ENCODE measurements at places on chromosomes 1 and 21. TPM values are rescaled to one million over a fixed set of nuclear protein-coding genes. Genes with fewer than 3 reads are reported as not detected.
A peak's percentile ranks its signal among the peaks of the same experiment; 100 is the strongest.

DNA sequence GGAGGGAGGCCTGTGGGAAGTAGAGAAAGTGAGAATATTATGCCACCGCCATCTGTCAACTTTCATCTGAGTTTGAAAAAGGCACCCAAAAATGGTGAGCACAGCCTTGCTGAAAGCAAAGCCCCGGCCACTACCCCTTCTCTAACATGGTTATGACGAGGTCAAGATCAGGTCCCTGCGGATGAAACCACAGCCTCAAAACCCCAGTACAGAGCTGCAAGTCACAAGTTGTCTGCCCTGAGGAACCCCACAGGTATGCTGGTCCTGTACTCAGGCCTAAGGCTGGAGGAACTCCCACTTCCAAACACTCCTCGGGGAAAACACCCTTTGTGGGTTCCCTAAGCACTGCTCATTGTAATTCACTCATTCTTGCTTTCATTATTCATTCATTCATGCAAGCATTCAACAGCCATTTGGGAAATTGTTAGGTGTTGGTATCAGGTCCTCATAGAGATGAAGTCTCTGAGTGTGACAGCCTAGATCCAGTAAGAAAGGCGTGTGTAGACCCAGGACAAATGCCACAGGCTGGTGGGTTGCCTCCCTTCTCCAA lies 216.6 kb upstream of the EDN2 start:
- no peaks in the 10 kb centered on the region for H3K27me3 ChIP-seq
- no peaks in the 10 kb centered on the region for H3K4me1 ChIP-seq
- H3K36me3 ChIP-seq: no peaks in the 10 kb centered on the region
- H3K27ac ChIP-seq: no peak overlapping the region
- no peak overlapping the region for H3K4me3 ChIP-seq

DNA sequence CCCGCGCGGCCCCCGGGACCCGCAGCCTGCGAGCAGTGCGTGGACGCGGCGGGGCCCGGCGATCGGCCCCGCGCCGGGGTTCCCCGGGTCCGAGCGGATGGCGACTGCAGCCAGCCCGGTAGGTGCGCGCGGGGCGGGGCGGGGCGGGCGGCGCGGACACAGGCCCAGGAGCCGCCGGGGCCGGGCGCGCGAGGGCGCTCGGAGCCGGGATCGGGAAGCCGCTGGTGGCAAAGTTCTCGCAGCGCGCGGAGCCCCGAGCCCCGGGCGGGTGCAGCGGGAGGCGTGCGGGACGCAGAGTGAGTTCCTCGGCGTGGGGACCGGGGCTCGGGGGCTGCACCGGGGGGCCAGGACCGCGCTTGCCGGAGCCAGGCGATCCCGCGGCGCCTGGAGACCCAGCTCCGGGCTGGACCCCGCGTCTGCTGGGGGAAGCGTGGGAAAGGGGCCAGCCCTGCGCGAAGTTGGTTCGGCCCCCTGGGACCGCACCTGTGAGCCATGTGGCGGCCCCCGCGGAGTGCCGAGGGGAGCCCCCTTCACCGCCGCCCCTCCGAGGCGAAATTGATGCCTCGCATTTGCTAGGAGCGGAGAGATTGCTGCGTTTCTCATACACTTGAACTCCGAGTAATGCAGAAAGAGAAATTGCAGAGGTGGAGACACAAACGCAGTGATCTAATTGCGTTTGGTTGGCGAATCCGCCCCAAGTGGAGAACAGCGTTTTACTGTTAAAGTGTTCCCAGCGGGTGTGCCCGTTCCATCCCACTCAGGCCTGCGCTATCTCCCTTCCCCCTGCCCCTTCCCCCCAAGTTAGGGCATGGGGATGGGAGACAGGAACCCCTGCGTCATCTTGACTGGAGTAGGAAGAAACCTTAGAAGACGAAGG lies 228.9 kb upstream of the TMEM51 start:
- H3K4me1 ChIP-seq: peaks cover 12% of the 10 kb centered on the region
- H3K4me3 ChIP-seq: peak overlapping the region; percentile 31
- DNase-seq: peak; percentile 23
- no peak overlapping the region for H3K27ac ChIP-seq

DNA sequence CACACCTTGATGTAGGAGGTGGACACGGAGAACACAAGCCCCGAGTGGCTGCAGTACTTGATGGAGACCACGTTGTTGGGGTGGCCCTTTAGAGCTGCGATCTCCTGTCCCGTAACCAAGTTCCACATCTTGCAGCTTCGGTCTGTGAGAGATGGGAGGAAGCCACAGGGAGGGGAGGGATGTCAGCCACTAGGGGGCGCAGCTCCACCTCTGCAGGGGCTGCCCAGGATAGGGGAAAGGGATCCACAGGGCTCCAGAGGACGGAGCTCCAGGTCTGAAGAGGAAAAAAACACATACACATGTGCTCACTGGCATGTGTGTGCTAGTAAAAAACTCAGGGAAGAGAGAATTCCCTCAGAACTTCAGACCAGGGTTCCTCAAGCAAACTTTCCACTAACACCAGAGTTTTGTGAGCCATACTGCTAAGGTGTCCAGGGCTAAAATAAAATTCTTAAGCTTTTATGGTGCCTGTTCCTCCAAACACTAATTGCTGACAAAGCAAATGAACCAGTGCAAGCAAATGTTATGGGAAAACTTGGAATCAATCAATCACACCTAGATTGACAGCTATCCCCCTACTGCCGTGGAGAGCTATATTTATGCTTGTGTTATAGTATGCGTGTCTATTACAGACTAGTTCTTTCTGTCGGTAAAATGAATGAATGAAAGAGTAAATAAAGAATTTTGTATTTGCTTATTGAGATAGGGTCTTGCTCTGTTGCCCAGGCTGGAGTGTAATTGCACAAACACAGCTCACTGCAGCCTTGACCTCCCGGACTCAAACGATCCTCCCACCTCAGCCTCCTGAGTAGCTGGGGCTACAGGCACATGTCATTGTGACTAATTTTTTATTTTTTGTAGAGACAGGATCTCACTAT lies 43.7 kb downstream of the KIF21B start:
- no peak overlapping the region for H3K27ac ChIP-seq
- DNase-seq: peak; percentile 75
- H3K4me1 ChIP-seq: no peaks in the 10 kb centered on the region
- no peak overlapping the region for H3K4me3 ChIP-seq
- peaks cover 19% of the 10 kb centered on the region for H3K36me3 ChIP-seq

NECTIN4 gene
- not detected for total RNA-seq

DNA sequence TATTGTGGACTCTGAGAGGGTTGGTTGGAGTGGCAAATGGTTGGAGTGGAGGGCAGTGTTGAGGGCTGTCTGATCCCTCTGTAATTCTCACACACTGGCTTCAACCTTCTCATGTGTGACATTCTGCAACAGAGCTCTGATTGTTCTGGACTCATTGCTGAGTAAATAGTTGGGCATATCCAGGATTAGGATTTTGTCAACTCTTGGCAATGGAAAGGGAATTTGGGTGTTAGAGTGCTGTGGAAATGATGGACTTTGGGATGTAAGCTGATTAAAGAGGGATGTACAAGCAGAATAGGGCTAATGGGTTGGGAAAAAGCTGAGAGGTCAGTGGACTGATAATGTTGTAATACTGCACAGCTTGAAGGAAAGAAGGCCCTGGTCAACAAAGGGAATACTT lies 16.5 kb downstream of the TLCD4 start:
- H3K27me3 ChIP-seq: no peaks in the 10 kb centered on the region
- H3K36me3 ChIP-seq: no peaks in the 10 kb centered on the region
- no peaks in the 10 kb centered on the region for H3K4me1 ChIP-seq
- H3K4me3 ChIP-seq: no peak overlapping the region
- no peak for DNase-seq
- no peak overlapping the region for H3K27ac ChIP-seq

GREM2 gene
- total RNA-seq: 1.7 TPM

- no peaks in the 10 kb centered on the region for H3K27me3 ChIP-seq
- H3K36me3 ChIP-seq: peaks cover 4% of the 10 kb centered on the region
- H3K27ac ChIP-seq: peak overlapping the region; percentile 98
- peak; percentile 74 for DNase-seq
Measured at GRCh38 chr1:244970236-244970743, 105.9 kb upstream of the HNRNPU start.

UBL4B gene
- total RNA-seq: not detected

DNA sequence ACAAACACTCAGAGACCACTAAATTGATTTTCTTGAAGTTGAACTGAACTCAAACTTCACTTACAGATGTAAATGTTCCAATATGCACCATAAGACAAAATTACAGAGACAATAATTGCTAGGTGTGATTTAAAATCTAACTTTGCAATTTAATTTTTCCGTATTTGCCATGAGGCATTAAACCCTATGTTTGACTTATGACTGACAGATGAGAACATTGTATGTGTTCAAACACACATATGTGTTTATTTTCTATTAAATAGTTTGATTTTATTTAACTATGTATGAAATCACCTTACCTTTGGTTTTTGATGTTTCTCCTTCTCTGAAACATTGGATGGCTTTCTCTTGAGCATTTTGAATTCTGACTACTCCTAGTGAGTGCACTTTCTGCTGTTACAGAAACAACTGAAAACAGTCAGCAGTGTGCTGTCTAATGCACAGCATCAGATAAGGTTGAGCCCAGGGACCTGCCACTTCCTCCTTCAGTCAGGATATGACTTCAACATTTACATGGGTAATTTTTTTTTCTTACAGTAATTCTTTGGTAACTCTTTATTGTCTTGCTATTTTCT lies at the start of gene SAMSN1:
Gene SAMSN1 (minus strand): TSS at position 410 of the 575 bp plus-strand sequence. CDS start 54 bp downstream, at position 356.
- H3K27me3 ChIP-seq: no peaks in the 10 kb centered on the region
- no peak within 1 kb of the TSS for H3K4me3 ChIP-seq
- no peaks in the 10 kb centered on the region for H3K36me3 ChIP-seq

B3GALT5 gene
- 2.6 TPM for total RNA-seq

- no peak for DNase-seq
- H3K27me3 ChIP-seq: peaks cover 2% of the 10 kb centered on the region
- no peaks in the 10 kb centered on the region for H3K4me1 ChIP-seq
- H3K4me3 ChIP-seq: no peak overlapping the region
Measured at GRCh38 chr1:206537141-206537540, 29.8 kb downstream of the RASSF5 start.

GRCh38 chr1:236393681-236394481 lies at the start of gene EDARADD:
Gene EDARADD (plus strand): TSS chr1:236394286. CDS start chr1:236394445, 159 bp downstream.
- no peaks in the 10 kb centered on the region for H3K36me3 ChIP-seq
- peak within 1 kb of the TSS; percentile 88 for H3K4me3 ChIP-seq
- no peak within 1 kb of the TSS for H3K27ac ChIP-seq

RABIF gene
- 14.1 TPM for total RNA-seq

GRCh38 chr1:115829023-115829674 lies 11.8 kb downstream of the NHLH2 start:
- peak overlapping the region; percentile 80 for H3K4me3 ChIP-seq
- no peaks in the 10 kb centered on the region for H3K36me3 ChIP-seq
- peaks cover 32% of the 10 kb centered on the region for H3K27me3 ChIP-seq
- no peak overlapping the region for H3K27ac ChIP-seq

GRCh38 chr21:26422138-26422537 lies 150.9 kb downstream of the CYYR1 start:
- no peak overlapping the region for H3K4me3 ChIP-seq
- no peak for DNase-seq
- H3K27me3 ChIP-seq: no peaks in the 10 kb centered on the region
- no peaks in the 10 kb centered on the region for H3K4me1 ChIP-seq
- H3K36me3 ChIP-seq: peaks cover 3% of the 10 kb centered on the region

GRCh38 chr1:87335175-87335884 lies 6.7 kb downstream of the LMO4 start:
- H3K4me1 ChIP-seq: peaks cover 68% of the 10 kb centered on the region
- H3K36me3 ChIP-seq: peaks cover 15% of the 10 kb centered on the region
- H3K4me3 ChIP-seq: peak overlapping the region; percentile 97
- H3K27me3 ChIP-seq: no peaks in the 10 kb centered on the region

PODN gene
- total RNA-seq: 0.43 TPM

TRIM58 gene
- total RNA-seq: 1.6 TPM

TRNP1 gene
- total RNA-seq: 18.7 TPM

DNA sequence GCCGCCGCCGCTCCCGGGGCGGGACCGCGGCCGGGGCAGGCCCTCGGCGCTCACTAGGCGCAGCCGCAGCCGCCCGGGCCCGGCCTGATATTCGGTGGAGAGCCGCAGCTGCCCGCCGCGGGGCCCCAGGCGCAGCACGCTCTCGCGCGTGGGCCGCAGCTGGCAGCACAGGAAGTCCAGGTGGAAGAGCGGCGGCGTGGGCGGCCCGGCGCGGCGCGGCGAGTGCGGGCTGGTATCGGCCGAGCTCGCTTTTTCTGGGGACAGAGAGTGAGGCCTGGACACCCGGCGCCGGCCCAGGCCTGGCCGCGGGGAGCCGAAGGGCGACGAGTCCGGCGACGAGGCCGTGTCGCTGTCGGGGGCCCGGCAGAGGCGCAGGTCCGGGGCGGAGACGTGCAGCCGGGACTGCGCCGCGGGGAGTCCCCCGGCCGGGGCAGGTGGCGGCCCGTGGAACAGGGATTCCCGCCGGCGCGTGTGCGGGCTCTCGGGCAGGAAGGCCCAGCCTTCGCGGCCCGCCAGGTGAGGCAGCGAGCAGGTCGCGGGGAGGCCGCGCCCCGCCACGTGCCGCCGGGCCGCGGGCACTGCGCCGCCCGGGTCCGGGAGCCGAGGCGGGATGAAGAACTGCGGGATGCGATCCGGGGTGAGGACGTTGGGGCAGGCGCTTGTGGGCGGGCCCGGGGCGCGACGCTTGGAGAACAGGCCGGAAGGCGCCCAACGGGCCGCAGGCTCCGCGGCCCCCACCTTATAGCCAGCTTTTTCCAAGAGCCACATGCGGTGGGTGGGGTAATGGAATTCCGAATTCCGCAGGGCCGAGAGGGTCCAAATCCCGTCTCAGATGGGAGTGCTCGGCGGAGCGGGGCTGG lies 1.2 kb downstream of the C2CD4D start:
- H3K27me3 ChIP-seq: peaks cover 52% of the 10 kb centered on the region
- H3K4me3 ChIP-seq: peak overlapping the region; percentile 82
- no peak overlapping the region for H3K27ac ChIP-seq

CLCA2 gene
- total RNA-seq: not detected

PTCH2 gene
- total RNA-seq: 2.0 TPM

RAB7B gene
- 4.4 TPM for total RNA-seq

- H3K27ac ChIP-seq: no peak overlapping the region
- DNase-seq: no peak
- no peak overlapping the region for H3K4me3 ChIP-seq
- no peaks in the 10 kb centered on the region for H3K36me3 ChIP-seq
- no peaks in the 10 kb centered on the region for H3K4me1 ChIP-seq
- H3K27me3 ChIP-seq: peaks cover 39% of the 10 kb centered on the region
Measured at GRCh38 chr1:228073857-228074545, 8.5 kb upstream of the ARF1 start.

GRCh38 chr1:164587617-164588501 lies 28.9 kb downstream of the PBX1 start:
- H3K27ac ChIP-seq: peak overlapping the region; percentile 78
- no peak for DNase-seq
- peaks cover 81% of the 10 kb centered on the region for H3K4me1 ChIP-seq

- H3K4me3 ChIP-seq: no peak overlapping the region
- no peaks in the 10 kb centered on the region for H3K27me3 ChIP-seq
- DNase-seq: no peak
- H3K4me1 ChIP-seq: peaks cover 4% of the 10 kb centered on the region
Measured at GRCh38 chr1:180762796-180763195, 131.0 kb downstream of the XPR1 start.

DNA sequence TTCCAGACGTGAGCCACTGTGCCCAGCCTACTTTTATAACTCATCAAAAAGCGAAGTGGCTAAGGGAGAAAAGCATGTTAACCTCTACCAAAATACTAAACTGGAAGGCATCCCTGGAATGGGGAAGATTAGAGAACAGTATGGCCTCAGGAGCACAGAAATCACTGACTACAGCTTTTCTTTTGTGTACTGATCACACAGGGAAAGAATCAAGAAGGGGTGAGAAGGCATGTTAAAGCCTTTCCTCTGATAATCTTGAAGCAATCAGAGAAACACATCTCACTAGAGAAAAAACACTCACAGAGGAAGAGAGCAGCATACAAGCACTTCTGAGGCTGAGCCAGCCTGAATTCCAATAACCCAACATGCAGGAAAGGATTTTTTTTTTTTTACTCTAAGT lies 10.7 kb downstream of the PCAT6 start:
- H3K27ac ChIP-seq: peak overlapping the region; percentile 28
- peaks cover 2% of the 10 kb centered on the region for H3K27me3 ChIP-seq
- H3K4me1 ChIP-seq: peaks cover 17% of the 10 kb centered on the region
- no peak overlapping the region for H3K4me3 ChIP-seq
- H3K36me3 ChIP-seq: no peaks in the 10 kb centered on the region
- no peak for DNase-seq
